Activated CD8-positive, alpha-beta memory T cell treated with anti-CD3 and anti-CD28 coated beads for 1 hour (primary cell): ENCODE measurements at places on chromosomes 7 and 10.

- DNase-seq, result no peak
These were observed 285.9 kb upstream of the NEBL start for GRCh38 chr10:21183025-21183424.

DNA sequence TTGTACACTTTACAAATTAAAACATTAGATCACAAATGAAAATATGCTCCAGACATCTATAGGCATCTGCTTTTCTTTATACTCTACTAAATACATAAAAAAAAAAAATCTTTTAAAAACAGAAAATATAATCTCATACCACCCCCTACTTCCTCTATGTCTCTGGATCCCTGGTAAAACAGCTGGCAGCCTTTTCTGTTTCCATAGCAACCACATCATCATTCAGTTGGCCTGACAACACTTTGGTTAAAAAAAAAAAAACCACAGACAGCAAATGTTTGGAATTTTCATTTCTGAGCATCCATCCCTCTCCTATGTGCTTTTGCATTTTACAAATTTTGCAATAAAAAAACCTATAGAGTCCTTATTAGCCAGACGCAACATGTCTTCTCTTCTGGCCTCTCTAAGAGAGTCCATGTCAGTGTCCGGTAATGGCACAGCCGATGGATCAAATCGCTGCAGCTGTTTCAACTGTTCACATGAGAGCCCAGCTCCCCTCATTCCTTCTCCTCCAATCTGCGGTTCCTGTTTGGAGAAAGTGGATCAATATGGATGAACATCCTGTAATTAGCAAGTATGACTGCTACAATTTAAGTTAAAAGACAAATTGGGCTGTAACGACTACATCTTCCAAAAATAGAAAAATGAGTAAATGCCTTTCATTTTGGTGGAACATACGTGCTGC is 105.6 kb downstream of the NSUN6 start:
- DNase-seq, result no peak

GRCh38 chr7:46850563-46851330 is 731.2 kb downstream of the TNS3 start:
- no peak for DNase-seq

DNA sequence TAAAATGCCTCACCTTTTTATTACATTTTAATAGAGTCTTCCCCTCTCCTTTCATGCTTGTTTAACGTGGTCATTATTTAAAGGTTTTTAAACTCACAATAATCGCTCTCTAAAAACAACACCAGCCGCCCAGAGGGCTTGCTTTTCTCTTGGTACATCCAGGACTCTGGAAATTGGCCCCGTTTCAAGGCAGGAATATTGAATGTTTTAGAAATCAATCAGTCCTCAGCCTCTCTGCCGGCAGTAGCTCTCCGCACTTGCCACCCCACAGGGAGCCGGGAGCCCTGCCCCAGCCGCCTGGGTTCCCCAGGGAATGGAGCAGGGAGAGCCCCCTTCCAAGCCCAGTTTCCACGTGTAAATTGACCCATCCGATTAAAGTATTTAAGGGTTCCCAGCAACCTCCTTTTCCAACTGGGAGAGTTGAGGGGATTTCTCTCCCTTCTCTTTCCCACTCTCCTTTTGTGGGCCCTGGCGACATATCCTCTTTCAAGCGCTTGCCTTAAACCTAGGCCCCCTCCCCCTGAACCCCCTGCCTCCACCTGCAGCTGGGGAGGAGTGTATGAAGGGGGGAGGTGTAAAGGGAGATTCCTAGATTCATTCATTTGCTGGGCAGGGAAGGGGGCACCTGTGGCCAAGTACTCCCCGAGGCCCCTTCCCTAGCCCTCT is 1.9 kb downstream of the FGF8 start:
- no peak for DNase-seq

DNA sequence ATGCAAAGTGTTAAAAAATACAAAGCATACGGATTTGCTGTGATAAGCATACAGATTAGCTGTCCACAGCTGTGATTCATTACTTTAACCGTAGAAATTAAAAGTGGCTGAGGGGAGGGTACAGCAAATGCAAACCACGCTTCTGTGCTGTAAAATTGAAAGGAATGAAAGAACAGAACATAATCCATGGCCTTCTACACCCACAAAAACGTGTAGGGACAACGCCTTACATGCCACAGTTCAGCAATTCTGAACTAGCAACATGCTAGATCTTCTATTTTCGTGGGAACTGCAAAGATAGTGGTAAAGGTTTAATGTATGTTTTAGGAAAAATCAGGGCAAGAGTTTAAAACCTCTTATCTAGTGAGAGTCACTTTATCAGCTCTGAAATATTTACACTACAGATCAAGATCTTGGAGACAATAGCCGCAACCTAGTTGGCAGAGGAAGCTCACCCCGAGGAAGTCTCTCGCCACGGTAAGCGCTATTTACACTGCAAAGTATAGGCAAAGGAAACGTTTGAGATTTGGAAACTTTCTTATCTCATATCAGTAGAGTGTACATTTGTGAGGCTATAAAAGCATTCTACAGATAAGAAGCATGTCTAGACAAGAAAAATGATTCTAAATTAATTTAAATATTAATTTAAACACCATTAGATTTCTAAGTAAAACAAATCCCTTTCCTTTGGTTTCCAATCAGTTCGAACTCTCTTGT is 193.6 kb downstream of the MLLT10 start:
- DNase-seq, result no peak

GRCh38 chr7:28161331-28161730 is 19.3 kb downstream of the JAZF1 start:
- DNase-seq, result no peak

DNA sequence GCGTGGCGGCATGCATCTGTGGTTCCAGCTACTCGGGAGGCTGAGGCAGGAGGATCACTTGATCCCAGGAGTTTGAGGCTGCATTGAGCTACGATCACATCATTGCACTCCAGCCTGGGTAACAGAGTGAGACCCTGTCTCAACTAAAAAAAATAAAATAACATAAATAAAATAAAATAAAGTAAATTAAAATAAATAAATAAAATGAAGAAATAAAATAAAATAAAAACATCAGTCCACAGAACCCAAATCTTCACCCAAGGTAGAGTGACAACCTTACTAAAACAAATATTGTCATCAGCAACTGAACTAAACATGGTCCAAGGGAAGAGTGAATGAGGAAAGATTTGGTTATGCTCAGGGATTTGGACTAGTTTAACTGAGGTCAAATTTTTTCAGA is 24.8 kb upstream of the OCM2 start:
- no peak for DNase-seq
